H54 (cell line): ENCODE measurements at places on chromosomes 2 and 18.

DNA sequence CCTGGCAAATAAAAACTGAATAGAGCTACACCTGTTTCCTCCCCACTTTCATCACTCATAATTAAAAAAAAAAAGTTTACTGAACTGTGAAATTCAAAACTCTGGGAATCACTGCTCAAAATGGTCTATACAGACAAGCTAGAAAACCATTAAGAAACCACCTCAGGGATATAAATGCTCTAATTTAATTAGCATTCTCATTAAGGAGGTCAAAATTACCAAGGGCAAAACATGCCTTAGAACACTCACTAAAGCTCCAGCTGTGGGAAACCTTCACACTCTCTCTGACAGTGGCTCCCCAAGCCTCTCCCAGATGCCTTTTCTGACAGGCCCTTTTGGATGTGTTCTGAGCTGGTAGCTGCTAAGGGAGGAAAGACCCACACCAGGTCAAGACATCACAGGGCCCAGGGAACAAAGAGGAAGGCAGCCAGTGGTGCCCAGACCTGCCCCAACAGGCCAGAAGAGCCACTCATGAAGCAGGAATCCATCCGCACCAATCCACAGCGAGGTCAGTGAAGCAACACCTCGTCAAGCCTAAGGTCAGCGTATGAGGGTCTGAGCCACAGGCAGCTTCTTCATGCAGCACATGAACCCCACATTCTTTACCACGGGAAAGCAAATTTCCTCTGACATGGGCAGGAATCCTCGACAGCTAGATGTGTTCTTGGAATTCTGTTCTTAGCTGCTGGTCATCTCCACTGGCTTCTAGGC, 35.6 kb downstream of the XDH start:
- no peak for DNase-seq

- no peak for DNase-seq
These were observed 31.5 kb upstream of the REG3A start for GRCh38 chr2:79191081-79191480.

- no peak for DNase-seq
These were observed 197.1 kb downstream of the SMAD7 start for GRCh38 chr18:48753691-48754090.

DNA sequence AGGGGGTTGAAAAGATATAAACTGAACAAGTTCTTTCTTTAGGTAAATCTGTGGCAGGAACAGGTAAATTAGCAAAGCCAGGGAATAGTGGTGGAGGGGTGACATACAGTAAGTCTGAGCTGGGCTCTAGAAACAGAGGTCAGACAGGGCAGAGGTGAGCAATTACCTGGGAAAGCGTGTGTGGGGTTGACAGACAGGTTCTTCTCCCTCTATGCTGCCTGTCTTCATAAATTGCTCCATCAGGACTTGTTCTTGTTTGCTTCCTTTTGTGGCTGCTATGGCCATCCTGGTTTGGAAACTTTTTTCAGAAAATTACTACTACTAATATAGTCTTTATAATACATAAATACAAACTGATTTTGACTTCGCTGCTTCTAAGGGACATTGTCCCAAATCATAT, 3.4 kb upstream of the ANKRD12 start:
- no peak for DNase-seq

DNA sequence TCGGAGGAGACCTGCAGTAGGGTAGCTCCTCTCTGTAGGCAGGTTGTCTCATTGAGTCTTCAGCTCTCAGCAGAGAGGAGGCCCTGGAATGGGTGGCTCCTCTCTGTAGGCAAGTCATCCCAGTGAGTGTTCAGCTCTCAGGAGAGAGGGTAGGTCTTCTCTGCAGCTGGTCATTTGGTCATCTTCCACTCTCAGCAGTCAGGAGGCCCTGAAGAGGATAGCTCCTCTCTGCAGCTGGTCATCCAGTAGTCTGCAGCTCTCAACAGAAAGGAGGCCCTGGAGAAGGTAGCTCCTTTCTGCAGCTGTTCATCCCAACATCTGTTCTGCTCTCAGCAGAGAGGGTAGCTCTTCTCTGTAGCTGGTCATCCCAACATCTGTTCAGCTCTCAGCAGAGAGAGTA, 26.0 kb upstream of the RUFY4 start:
- DNase-seq, result no peak
